ENCODE measurements at places on chromosomes 4 and X.

DNA sequence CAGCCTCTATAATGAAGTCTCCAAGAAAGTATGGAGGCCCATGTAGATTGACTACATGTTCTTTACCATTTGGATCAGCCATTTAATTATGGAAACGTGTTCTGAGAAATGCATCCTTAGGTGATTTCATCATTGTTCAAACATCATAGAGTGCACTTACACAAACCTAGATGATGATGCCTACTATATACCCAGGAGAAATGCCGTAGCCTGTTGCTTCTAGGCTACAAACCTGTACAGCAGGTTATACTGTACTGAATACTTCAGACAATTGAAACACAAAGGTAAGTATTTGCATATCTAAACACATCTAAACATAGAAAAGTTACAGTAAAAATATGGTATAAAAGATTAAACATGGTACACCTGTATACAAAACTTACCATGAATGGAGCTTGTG is 186.5 kb upstream of the FSTL5 start:
- no peak for DNase-seq

DNA sequence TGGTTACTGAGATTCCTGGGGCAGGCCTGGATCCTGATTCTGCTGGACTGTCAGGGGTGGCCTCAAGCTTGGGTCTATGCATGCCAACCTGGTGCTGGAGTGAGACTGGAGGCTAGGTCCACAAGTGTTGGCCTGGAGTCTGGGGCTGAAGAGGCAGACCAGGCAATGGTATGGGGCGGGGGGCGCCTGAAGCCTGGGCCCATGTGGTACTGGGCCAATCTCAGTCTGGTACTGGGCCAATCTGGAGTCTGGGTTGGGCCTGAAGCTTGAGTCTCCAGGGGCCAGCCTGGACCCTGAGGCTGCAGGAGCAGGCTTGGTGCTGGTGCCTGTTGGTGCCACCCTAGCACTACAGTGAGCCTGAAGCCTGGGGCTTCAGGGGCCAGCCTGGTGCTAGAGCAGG is 108.9 kb upstream of the ZCCHC13 start:
- no peak for DNase-seq

- DNase-seq, result no peak
Observed at GRCh38 chr4:19534159-19534558, 717.5 kb upstream of the SLIT2 start.

- no peak for DNase-seq
Observed at GRCh38 chr4:79913581-79913980, 159.4 kb downstream of the ANTXR2 start.

DNA sequence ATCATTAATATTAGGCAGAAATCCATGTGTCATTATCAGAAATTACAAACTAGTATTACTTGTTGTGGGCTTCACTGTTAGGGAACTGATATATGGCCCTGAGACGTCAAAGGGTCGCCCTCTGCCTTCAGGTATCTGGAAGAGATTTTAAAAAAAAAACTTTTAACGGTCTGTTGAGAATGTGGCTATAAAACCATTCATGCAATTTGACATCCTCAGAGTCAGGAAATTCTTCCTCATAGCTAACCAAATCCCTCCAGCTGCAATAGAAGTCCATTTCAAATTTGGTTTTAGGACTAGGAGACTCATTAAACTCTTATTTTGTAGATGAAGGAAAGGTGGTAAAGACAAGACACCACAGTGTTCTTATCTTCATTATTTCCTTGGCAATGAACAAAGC is 194.2 kb upstream of the NOCT start:
- DNase-seq, result no peak

DNA sequence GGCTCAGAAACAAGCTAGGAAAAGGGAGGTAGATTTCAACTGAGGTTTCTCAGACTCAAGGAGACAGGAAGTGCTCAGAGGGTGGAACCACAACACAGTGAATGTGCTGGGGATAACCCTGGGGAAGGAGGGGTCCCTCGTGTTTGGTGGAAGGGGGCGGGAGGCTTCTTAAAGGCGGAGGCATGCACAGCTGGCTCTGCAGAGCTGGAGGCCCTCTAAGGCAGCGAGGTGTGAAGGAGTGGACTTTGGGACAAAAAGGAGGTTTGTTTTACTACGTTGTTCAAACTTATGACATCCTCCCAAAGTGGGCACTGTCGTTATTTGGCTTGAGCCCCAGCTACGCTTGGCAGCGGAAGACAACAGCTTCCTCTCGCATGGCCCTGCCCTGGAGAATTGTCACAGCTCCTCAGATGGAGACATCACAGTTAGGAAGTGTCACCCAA is 21.7 kb upstream of the MTM1 start:
- no peak for DNase-seq

GRCh38 chr4:16155528-16156169 is 70.6 kb downstream of the TAPT1 start:
- DNase-seq, result no peak

Data from stimulated activated CD8-positive, alpha-beta memory T cell treated with anti-CD3 and anti-CD28 coated beads, Interleukin-4, amount 100 ng/mL, for 24 hours (primary cell).